ENCODE measurements at places on chromosomes 1 and 21. TPM values are rescaled to one million over a fixed set of nuclear protein-coding genes. Genes with fewer than 3 reads are reported as not detected.

The KCNJ15 gene
- 5.2 TPM for total RNA-seq

The SLC30A2 gene
- total RNA-seq: not detected

The CDK18 gene
- total RNA-seq: 0.76 TPM

The KRTAP6-1 gene
- total RNA-seq: not detected

The FRRS1 gene
- 28.0 TPM for total RNA-seq

The SPRR1A gene
- not detected for total RNA-seq

The BRINP2 gene
- total RNA-seq: not detected

The PDC gene
- total RNA-seq: not detected

The LAMC1 gene
- total RNA-seq: 238 TPM

The PTPRC gene
- total RNA-seq: under 0.01 TPM

The INKA2 gene
- total RNA-seq: 1.5 TPM

The ATP6V1G3 gene
- not detected for total RNA-seq

The HOOK1 gene
- under 0.01 TPM for total RNA-seq

The AUNIP gene
- total RNA-seq: 0.65 TPM

The RNF186 gene
- total RNA-seq: not detected

The LMX1A gene
- not detected for total RNA-seq

The TPTE gene
- not detected for total RNA-seq

The TNFRSF9 gene
- total RNA-seq: 0.65 TPM

The KCNH1 gene
- 46.4 TPM for total RNA-seq

The RNF19B gene
- 15.3 TPM for total RNA-seq

The IGSF3 gene
- total RNA-seq: 2.5 TPM

The SPRR5 gene
- not detected for total RNA-seq

The CACNA1S gene
- not detected for total RNA-seq

The INSRR gene
- under 0.01 TPM for total RNA-seq

The OR10J4 gene
- total RNA-seq: not detected

The ANGPTL3 gene
- 0.11 TPM for total RNA-seq

The MTOR gene
- 34.3 TPM for total RNA-seq

The C1orf105 gene
- not detected for total RNA-seq

The WNT9A gene
- 0.52 TPM for total RNA-seq

The CYP4X1 gene
- total RNA-seq: 2.1 TPM

The S100A3 gene
- total RNA-seq: 2.0 TPM

The ACTL8 gene
- total RNA-seq: 0.11 TPM

The TNFRSF1B gene
- 30.3 TPM for total RNA-seq

The MYBPH gene
- 0.52 TPM for total RNA-seq

The ADORA3 gene
- total RNA-seq: not detected

The VWA5B1 gene
- total RNA-seq: not detected
